Stimulated activated CD4-positive, alpha-beta T cell treated with anti-CD3 and anti-CD28 coated beads, Interleukin-12 subunit alpha, Interleukin-12 subunit beta, amount 100 ng/mL, for 4 hours (primary cell): ENCODE measurements at places on chromosomes 1 and 21.

- DNase-seq = no peak
Measured at GRCh38 chr1:104921525-104921924, 1171.8 kb downstream of the AMY1C start.

GRCh38 chr1:167116174-167116573, 22.3 kb downstream of the STYXL2 start:
- DNase-seq = no peak

DNA sequence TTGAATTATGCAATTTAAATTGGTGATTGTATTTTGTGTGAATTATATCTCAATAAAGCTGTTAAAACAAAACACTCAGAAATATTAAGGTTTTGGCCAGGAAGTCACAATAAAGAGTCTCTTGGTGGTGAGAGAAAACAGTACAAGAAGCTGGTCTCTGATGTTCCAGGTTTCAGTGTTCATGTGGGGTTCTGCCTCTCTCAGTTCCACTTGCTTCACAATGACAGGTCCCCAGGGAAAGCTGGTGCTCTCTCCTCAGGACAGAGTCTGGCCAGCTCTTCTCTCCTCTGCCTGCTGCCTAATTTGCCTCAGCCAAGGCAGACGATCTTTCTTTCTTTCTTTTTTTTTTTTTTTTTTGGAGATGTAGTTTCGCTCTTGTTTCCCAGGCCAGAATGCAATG, 342.9 kb upstream of the PLXNA2 start:
- no peak for DNase-seq

DNA sequence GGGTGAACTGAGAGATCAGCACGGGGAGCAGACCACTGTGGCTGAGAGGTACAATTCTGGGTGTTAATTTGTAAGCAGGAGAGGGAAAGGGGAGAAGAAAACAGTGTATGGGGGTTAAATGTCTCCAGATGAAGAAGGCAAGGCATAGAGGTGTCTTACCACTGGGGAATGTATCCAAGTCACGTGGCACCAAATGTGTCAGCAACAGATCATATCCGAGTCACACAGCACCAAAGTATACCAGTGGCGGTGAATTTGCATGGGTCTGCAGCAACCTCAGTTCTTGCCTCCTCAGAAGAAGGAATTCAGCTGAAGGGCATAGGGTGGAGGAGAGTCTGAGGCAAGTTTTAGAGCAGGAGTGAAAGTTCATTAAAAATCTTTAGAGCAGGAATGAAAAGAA, 21.2 kb upstream of the SYCP1 start:
- DNase-seq = no peak

DNA sequence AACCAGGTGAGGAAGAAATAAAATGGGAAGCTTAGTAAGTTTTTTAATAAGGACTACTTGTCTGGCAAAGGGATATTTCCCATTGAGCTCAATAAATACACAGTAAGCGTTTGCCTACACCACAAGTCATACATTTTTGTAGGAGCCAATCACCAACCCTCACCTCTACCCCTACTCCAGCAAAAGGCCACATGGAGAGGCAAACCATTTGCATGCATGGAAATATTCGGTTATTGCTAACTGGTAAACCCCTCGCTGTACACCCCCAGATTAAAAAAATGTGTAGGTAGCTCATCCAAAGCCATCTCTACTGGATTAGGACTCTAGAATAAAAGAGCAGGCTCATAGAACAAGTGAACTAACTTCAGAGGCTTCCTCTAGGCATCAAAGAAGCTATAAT, 21.1 kb downstream of the PDPN start:
- DNase-seq = no peak

- no peak for DNase-seq
Measured at GRCh38 chr1:245099401-245099800, 55.4 kb upstream of the KIF26B start.

- no peak for DNase-seq
Measured at GRCh38 chr1:190138266-190138665, 339.4 kb downstream of the BRINP3 start.

DNA sequence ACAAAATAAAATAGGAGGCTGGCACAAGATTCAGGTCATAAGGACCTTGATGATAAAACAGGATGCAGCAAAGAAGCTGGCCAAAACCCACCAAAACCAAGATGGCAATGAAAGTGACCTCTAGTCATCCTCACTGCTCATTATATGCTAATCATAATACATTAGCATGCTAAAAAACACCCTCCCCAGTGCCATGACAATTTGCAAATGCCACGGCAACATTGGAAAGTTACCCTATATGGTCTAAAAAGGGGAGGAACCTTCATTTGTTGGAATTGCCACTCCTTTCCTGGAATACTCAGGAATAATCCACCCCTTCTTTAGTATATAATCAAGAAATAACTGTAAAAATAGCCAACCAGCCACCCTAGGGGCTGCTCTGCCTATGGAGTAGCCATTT, 108.8 kb upstream of the GRIK1 start:
- DNase-seq = no peak

- no peak for DNase-seq
Measured at GRCh38 chr1:30418061-30418938, 305.1 kb downstream of the MATN1 start.
